Placental pericyte (primary cell): ENCODE measurements at places on chromosomes 13 and 19. TPM values are rescaled to one million over a fixed set of nuclear protein-coding genes. Genes with fewer than 3 reads are reported as not detected.

Gene CASP14
- total RNA-seq, result not detected in 2 replicates

Gene KLK14
- not detected in 2 replicates for total RNA-seq

Gene KCTD12
- total RNA-seq, result 11.2 and 79.5 TPM in 2 replicates

Gene ICAM4
- total RNA-seq, result 8.3 and 9.2 TPM in 2 replicates

Gene SIX5
- 9.7 and 10.1 TPM in 2 replicates for total RNA-seq

Gene HIF3A
- total RNA-seq, result 3.7 and 5.5 TPM in 2 replicates

Gene LGALS14
- total RNA-seq, result not detected in 2 replicates

Gene CYP4F12
- not detected in 2 replicates for total RNA-seq

Gene PHF11
- total RNA-seq, result 17.7 and 23.0 TPM in 2 replicates

Gene NLRP12
- total RNA-seq, result not detected in 2 replicates

Gene TEX101
- not detected in 2 replicates for total RNA-seq

Gene MIR17HG
- total RNA-seq, result 6.3 and 7.4 TPM in 2 replicates

Gene KCNC3
- not detected in 2 replicates for total RNA-seq
